ENCODE measurements at places on chromosomes 1 and 21.

DNA sequence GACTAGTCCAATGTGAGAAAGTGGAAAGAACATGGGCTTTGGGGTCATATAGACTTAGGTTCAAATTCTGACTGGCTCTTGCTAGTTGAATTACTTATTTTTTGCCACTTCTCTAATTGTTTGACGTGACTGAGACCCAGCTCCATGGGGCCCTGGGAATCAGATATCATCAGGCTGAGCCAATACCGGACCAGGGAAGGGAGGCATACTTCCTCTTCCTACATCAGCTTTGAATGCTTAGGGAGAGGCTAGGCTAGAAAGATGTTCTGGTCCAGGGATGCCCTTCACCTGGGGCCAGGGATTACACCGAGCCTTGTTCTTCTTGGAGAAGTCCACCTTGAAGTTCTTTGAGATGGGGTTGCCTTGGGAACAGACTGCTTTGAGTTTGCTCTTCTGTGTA lies 3.7 kb upstream of the NR1I3 start:
- DNase-seq, result no peak

GRCh38 chr1:2291577-2291976 lies 63.5 kb downstream of the SKI start:
- DNase-seq, result no peak

- DNase-seq, result peak; percentile 60
These were observed 10.4 kb downstream of the C1orf226 start for GRCh38 chr1:162391790-162392563.

DNA sequence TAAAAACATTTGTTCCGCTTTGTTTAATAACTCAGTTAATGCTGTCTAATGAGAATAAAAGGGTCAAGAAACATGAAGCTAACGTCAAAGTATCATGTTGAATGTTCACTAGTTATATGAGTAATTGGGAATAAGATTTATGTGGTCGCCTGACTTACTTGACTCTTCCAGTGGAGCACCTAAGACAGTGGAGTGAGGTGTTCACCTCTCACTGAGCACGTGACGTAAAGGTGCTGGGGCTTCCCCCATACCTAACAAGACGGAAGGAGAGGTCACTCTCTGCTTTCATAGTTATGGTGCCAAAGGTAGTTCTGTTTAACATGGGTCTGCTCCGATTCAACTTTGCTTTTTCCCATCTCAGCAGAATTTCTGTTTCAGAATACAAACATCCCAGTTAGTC lies 686 bp downstream of the KMO start:
- no peak for DNase-seq

GRCh38 chr1:77624102-77624501 lies 58.4 kb downstream of the ZZZ3 start:
- DNase-seq, result no peak

DNA sequence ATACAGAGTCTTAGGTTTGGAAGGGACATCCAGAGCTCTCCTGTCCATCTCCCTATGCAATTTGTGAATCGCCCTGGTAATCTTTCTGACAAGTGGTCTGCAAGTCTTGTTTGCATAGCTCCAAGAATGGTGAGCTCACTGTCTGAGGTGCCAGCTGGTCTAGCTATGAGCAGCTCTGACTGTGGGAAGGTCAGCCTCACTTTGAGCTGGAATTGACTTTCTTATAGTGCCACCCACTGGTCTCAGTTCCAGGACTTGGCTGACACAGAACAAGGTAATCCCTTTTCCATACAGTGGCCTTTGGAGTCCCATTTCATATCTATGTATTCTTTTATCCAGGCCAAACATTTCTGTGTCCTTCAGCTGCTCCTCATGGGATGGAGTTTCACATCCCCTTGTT lies 95.6 kb upstream of the C8B start:
- no peak for DNase-seq

DNA sequence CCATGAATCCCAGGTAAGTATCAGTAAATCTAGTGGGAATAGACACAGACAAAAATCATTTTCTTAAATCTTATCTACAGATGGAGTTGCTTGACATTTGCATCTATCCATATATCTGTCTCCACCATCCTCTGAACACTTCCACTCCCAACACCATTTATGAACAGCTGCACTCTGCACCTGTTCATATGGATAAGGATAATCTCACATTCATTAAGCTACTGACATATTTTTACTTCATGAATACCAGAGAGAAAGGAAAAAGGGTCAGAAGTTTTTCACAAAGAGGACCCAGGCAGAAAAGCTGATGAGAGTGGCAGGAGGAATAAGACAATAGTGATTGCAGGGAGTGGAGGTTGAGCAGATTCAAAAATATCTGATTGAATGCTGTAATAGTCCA lies 222.6 kb downstream of the DNAH14 start:
- DNase-seq, result no peak

GRCh38 chr1:207040181-207040533 lies 7.6 kb upstream of the C1orf116 start:
- DNase-seq, result no peak

- DNase-seq, result no peak
These were observed 67.7 kb upstream of the RAB4A start for GRCh38 chr1:229203030-229203751.

DNA sequence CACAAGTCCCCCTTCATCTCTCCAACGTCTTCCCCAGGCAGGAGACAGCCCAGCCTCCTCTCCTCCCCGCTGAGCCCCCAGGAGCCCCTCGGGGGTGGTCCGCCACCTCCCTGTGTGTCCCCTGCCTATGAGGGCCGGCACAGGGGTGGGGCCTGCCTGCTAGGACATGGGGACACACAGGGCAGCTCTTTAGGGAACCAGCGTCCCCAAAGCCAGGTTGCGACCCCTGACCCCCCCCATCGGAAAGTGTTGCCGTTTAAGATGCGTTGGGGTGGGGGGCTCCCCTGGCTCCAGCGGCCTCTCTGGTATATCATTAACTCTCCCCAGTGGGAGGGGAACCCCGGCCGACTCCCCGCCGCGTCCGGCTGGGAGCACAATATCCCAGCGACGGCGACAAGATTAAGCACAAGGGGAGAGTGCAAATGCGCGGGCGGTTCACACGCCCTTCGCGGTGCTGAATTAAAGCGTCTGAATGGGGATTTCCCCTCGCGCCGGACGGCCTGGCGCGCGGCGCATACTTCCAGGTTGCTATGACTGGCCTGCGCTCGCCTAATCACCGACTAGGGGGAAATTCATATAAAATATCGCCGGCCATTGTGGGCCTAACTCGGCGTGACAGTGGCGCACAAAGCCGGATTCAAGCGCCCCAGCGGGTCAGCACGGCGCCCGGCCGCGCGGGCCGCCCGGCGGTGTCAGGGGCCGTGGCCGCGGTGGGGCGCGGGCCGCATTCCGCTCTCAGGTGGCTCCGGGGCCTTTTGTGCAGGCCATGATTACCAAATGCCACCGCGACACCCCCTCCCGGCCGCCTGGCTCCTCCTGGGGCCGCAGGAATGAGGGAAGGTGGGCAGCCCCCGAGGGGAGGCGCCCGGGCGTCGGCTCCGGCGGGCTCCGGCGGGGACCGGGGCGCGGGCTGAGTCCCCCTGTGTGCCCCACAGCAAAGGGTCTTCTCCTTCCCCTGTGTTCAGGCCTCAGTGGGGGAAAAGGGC lies 30.9 kb downstream of the WNT3A start:
- peak; percentile 88 for DNase-seq

DNA sequence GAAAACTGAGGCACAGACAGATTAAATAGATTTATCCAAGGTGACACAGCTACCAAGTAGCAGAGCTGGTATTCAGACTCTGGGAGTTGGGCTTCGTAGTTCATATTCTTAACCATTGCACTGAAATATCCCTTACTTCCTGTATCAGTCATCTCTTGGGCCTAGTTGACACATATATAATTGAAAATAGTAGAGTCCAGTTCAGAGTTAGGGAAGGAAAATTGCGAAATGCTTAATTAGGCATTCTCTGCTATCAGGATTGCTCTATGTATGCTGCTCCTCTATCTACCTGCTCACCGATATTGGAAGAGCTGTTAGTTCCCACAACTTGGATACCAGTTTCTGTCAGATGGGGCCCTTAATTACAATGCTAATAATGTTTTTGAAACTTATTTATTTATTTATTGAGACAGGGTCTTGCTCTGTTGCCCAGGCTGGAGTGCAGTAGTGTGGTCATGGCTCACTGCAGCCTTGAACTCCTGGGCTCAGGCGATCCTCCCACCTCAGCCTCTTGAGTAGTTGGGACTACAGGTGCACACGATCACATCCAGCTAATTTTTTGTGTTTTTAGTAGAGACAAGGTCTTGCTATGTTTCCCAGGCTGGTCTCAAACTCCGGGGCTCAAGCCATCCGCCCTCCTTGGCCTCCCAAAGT lies 8.2 kb downstream of the RCOR3 start:
- no peak for DNase-seq

GRCh38 chr21:30710499-30710898 lies 8.1 kb downstream of the KRTAP21-3 start:
- DNase-seq, result no peak

GRCh38 chr1:207872621-207873020 lies 38.3 kb downstream of the CD34 start:
- no peak for DNase-seq

DNA sequence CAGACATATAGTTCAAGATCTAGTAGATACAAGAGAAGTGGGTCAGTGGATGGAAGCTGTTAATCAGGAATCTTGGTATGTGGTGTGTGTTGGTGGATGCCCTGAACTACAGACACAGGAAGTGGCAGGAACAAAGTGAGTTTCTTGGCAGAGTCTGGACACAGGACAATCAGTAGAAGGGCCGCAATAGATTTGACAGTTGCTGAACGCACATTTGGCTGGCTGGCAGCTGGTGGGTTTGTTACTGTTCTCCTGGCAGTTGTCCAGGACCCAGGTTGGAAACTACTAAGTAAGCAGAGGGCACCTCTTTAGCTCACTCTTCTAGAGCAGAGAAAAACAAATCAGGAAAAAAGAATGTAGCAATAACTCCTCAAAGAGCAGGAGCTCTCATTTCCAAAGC lies 13.2 kb downstream of the KRTAP26-1 start:
- no peak for DNase-seq

DNA sequence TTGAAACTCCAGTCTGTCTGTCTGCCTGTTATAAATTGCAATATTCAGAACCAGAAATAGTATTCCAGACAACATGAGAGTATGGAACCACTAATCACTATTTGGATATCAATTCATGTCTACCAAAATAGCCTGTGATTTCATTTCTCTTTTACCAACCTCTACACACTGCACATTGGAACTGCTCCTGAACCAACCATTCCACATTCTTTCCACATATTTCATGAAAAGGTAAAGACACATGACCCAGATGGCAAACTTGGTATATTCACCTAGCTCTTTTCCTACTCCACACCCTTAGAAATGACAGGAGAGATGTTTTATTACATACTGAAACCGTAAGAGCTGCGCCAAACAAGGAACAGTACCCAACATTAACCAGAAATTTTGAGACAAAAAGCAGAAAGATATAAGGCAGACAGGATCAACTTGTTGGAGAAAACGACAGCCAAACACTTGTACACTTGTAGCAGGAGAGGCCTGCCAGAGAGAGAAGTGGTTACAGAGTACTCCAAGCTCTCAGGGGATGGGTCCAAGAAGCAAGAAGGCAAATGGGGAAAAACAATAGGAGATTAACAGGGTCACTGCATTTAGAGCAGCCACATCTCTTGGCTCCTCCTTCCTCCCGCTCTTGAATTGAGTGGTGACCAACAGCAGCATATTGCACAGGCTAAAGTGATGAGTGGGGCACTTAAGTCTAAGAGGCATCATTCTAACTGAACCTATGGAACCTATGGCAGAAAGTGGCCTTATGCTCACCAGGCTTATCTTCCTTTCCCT lies 148.7 kb downstream of the SETD4 start:
- no peak for DNase-seq

- DNase-seq, result peak; percentile 88
These were observed 55.5 kb downstream of the FOXO6 start for GRCh38 chr1:41416552-41417334.

GRCh38 chr21:43351501-43352153 lies 75.3 kb downstream of the SIK1 start:
- no peak for DNase-seq

- DNase-seq, result no peak
These were observed 6.9 kb upstream of the IL22RA1 start for GRCh38 chr1:24149866-24150233.

DNA sequence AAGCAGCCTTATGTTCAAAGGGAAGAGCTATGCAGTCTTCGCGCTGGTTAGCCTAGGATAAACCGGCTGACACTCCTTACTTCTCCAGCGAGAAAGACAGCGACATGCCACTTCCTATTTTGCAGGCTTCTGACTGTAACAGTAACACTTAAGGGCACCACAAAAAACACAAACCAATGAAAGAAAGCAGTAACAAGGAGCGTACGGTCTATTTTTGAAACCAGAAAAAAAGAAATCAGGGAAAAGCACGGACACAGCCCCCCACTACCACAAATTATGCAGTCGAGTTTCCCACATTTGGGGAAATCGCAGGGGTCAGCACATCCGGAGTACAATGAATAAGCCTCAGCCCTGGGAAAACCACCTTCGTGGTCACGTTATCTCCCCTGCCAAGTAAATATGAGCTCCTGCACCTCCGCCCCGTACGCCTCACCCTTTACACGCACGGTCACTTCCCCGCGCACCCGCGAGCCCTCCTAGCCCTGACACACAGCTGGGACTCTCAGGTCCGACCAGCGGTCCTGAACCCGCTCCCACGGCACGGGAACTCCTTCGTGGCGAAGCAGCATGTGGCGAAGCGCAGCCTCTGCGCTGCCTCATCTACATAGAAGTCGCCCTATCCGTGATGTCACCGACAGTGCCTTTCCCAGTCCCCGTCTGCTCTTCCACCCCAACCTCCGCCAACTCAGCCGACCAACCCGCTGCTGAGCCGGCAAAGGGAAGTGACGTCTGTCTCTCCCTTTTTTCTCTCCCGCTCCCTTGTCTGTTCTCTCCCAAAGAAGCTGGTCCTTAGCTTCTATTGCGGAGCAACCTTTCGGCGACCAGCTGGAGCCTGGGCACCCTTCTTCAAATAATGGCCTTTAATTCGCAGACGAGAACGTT lies 40.9 kb upstream of the PPIAL4F start:
- DNase-seq, result peak; percentile 68

- no peak for DNase-seq
These were observed 23.7 kb upstream of the CSF3R start for GRCh38 chr1:36506276-36506920.

GRCh38 chr1:214958486-214958885 lies 124.1 kb upstream of the KCNK2 start:
- no peak for DNase-seq

DNA sequence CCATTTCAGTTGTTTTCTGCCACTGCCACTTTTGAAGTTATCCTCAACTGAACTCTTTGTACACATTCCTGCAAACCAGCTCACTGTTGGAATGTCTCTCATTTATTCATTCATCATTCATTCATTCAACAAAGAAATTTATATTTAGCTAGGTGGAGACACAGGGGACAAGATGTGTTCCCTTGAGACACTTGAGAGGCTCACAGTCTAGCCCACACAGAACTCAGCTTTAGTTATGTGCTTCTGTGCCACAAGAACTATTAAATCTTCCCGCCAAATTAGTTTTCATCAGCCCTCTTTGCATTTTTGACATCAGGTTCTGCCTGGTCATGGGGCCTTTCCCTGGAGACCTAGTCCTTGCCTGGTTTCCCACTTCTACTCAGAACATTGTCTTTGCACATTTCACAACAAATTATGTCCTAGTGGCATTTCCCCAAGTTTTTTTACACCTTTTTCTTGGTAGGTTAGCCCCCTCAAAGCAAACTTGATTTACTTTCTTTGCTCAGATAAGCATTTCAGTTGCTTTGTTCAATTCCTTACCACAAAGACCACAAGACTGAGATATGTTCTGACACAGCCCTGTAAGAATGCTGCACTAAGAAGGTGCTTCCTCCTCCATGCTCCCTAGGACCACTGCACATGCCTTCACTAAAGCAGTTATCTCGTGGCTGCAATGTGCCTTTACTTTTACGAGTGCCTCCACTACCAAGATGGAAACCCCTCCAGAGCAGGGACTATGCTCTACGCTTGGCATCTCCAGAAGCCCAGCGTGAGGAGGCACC lies 31.0 kb downstream of the ILDR2 start:
- DNase-seq, result no peak
